ENCODE measurements at places on chromosomes 12 and 14. TPM values are rescaled to one million over a fixed set of nuclear protein-coding genes. Genes with fewer than 3 reads are reported as not detected.

The PRPF39 gene
- total RNA-seq: 34.2 TPM

The KRT6C gene
- not detected for total RNA-seq

The CABP1 gene
- total RNA-seq: 0.14 TPM

The KERA gene
- not detected for total RNA-seq

The TIMELESS gene
- total RNA-seq: 44.4 TPM

The ZNF84 gene
- total RNA-seq: 44.5 TPM

The RBM19 gene
- 47.8 TPM for total RNA-seq

The PTCSC3 gene
- not detected for total RNA-seq

The SLC39A2 gene
- total RNA-seq: not detected

All from Calu3 (cell line).